ENCODE measurements at places on chromosomes 4 and X.

DNA sequence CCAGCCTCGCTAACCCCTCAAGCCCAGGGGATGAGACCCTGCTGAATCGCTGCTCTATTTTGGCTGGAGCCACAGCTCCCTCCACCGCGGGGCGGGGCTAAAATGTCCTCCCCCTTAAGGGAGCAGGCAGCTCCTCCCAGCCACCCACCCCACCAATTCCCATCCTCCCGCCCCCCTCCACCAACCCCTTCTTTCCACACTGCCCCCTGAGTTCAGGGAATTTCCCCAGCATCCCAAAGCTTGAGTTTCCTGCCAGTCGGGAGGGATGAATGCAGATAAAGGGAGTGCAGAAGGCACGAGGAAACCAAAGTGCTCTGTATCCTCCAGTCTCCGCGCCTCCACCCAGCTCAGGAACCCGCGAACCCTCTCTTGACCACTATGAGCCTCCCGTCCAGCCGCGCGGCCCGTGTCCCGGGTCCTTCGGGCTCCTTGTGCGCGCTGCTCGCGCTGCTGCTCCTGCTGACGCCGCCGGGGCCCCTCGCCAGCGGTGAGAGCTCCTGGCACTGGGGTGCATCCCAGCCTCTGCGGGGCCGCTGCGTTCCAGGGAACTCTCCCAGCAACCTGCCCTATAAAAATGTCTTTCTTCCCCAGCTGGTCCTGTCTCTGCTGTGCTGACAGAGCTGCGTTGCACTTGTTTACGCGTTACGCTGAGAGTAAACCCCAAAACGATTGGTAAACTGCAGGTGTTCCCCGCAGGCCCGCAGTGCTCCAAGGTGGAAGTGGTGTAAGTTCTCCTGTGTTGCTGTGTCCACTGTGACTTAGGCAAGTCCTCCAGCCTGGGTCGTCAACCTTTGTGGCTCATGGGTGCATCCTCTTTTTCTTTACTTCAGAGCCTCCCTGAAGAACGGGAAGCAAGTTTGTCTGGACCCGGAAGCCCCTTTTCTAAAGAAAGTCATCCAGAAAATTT, at the start of gene CXCL6:
CXCL6 (plus strand) TSS at position 306 of the 907 bp plus-strand sequence; CDS start at position 379, 73 bp downstream.
- DNase-seq, result no peak

DNA sequence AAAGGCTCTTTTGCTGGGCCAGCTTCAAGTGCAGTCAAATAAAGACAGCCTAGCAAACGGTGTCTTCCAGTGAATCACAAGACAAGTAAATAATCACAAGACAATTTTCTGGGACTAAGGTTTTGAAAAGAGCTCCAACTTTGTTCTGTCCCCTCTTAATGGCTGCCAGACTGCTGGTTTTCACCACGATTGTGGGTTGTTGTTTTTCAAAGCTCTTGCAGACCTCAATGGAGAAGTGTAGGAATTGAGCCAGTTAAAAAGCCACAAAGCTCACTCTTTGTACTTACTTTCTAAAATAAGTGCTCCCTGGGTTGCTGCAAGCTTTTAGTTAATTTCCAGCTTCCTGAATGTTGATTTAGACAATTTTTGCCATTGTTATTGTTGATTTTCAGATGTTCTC, 405.8 kb upstream of the HTR2C start:
- DNase-seq, result no peak

GRCh38 chrX:15751155-15751819, 13.2 kb downstream of the CA5B start:
- no peak for DNase-seq

GRCh38 chr4:41257906-41258305, 1.2 kb downstream of the UCHL1 start:
- DNase-seq, result no peak

DNA sequence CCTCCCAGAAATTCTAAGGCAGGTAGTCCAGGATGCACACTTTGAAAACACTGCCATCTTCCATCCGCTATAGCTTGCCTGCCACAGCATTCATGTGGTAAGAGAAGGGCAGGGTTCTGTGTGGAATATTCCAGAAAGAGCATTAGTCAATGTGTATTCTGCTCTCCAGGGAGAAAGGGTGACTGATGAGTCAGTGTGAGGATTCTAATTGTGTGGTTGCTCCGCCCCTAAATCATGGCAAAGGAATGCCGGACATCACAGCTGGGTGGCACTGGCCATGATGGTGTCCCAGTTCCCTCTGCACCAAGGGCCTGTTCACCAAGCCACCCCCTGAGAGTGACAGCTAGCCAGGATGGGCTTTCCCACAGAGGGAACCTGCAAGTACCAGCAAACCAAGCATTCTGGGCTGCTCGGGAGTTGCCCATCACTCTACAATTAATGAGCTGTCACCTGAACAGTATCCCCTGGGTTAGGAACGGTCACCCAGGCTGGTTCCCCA, 9.5 kb downstream of the IDS start:
- DNase-seq, result no peak

DNA sequence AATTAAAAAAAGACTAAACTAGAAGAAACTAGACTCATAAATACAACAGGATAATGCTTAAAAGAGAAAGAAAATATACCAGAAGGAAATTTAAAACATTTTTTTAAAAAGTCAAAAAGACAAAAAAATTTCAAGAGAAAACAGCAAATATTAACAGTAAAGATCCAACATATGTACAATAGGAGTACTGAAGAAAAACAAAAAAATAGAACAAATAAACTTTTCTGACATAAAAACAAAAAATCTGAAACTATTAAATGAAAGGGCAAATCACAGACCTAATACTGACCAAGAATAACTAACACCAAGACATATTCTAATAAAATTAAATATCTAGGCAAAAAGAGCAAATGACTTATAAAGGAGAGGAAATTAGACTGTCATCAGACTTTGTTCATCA, 11.5 kb downstream of the DNAJB14 start:
- DNase-seq, result no peak

GRCh38 chr4:110638089-110638746, 15.3 kb upstream of the PITX2 start:
- DNase-seq, result no peak

- DNase-seq, result no peak
Observed at GRCh38 chr4:105129286-105130040, 17.2 kb upstream of the TET2 start.

DNA sequence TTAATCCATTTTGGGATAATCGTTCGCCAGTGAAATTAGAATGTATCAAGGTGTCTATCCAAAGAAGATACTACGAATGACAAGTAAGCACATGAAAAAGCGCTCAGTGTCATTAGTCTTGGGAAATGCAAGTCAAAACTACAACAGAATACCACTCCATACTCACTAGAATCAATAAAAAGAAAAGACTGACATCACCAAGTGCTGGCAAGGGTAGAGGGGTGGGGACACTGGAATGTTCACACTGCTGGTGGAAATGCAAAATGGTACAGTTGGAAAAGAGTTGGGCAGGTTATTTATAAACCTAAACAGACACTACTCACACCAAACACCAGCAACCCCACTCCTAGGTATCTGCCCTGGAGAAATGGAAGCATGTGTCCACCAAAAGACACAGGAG, 11.2 kb downstream of the WDR1 start:
- DNase-seq, result no peak

DNA sequence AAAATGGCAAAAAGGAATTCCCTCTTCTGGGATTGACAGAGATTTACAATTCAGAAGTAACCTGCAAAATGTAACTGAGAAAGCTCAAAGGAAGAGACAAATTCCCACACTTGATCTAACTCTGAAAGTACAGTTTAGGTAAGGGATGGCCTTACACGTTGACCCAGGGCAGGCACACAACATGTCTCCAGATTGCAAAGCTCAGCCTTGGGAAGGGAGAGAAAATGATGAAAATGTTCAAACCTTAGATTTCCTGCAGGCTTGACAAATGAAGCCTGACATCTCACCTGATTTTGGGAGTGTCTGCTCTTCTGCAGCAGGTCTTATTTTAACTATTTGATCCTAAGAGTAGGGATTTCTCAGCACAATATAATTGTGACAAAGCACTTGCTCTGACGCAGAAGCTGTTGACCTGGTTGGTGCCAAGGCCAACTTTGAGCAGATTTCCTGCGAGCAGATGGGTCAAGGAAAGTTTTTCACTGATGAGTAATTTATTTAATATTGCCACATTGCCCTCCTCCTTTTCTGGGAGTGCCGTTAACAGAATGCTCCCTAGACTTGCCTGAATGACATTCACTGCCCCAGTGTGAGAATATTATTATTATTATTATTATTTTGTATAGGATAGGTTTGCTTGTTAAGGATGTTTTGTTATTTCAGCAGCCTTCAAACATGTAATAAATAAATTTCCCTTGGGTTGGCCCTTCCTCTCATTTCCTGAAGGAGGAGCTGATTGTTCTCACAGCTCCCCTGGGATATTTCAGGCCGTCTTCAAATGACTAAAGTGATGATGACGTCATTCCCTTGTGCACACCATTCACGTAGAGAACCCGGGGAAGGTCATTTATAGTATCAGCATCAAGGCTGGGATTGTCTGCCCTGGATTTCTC, 157.1 kb downstream of the VEGFC start:
- DNase-seq, result no peak

- no peak for DNase-seq
Observed at GRCh38 chr4:159248384-159249178, 145.7 kb downstream of the RAPGEF2 start.

GRCh38 chr4:114209584-114209983, 230.1 kb upstream of the ARSJ start:
- no peak for DNase-seq

GRCh38 chrX:11321986-11322385, 28.8 kb downstream of the AMELX start:
- no peak for DNase-seq

Measured in activated naive CD8-positive, alpha-beta T cell treated with anti-CD3 and anti-CD28 coated beads, Interleukin-2, amount 50 U/mL, for 24 hours (primary cell).